Activated naive CD8-positive, alpha-beta T cell treated with anti-CD3 and anti-CD28 coated beads, Interleukin-2, amount 10 ng/mL, durations not matched to agents 7 days and 5 days (primary cell): ENCODE measurements at places on chromosomes 3 and 15. TPM values are rescaled to one million over a fixed set of nuclear protein-coding genes. Genes with fewer than 3 reads are reported as not detected.

Gene GRM2
- total RNA-seq = 1.4 TPM

Gene GUCA1C
- not detected for total RNA-seq

Gene TMOD2
- 16.0 TPM for total RNA-seq

DNA sequence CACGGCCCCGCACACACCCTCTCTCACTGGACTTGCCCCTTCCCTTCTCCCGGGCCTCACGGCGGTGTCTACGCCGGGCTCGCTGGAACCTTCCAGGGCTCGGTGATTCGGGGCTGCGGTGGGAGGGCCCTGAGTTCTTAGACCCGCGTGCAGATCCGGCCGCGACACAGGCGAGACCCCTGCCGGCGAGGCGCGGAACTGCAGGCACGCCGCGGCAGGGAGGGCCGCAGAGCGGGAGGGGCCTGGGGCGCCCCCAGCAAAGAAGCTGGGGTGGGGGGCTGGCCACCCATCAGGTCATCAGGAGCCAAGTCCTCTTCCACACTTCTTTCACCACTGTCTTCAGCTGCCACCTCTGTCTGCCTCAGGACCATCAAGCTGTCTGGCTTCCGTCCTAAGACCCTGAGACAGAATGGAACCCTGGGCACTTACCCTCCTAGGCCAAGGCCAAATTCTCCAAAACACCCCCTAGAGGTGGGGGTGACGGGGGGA, 164.5 kb downstream of the XXYLT1 start:
- DNase-seq = peak; percentile 84
- peaks cover 14% of the 10 kb centered on the region for H3K4me1 ChIP-seq
- H3K27ac ChIP-seq = no peak overlapping the region
- no peaks in the 10 kb centered on the region for H3K36me3 ChIP-seq
- H3K27me3 ChIP-seq = no peaks in the 10 kb centered on the region
- peak overlapping the region; percentile 50 for H3K4me3 ChIP-seq

- H3K4me3 ChIP-seq = no peak overlapping the region
- no peak overlapping the region for H3K27ac ChIP-seq
- peaks cover 1% of the 10 kb centered on the region for H3K4me1 ChIP-seq
- DNase-seq = no peak
- H3K27me3 ChIP-seq = no peaks in the 10 kb centered on the region
Observed at GRCh38 chr3:9205345-9206143, 43.9 kb downstream of the SRGAP3 start.

Gene ROPN1
- not detected for total RNA-seq

DNA sequence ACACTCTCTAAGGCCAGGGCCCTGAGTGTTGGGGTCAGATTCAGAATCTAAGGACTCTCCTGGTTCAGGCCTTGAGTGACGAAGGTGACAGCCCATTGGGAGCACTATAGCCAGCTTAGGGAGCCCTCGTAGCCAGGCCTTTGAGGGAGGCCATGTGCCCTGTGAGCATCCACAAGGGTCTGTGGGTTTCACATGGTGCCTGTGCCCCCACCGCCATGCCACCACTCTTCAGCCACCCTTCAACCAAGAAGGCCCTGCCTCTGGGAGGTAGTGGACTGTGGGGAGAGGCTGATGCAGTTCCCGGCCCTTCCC, 37.5 kb downstream of the TSPAN3 start:
- H3K4me3 ChIP-seq = no peak overlapping the region
- no peaks in the 10 kb centered on the region for H3K27me3 ChIP-seq
- no peak overlapping the region for H3K27ac ChIP-seq

Gene GOLGA8G
- total RNA-seq = not detected

- no peak overlapping the region for H3K4me3 ChIP-seq
- no peak overlapping the region for H3K27ac ChIP-seq
- H3K36me3 ChIP-seq = peaks cover 1% of the 10 kb centered on the region
- peaks cover 10% of the 10 kb centered on the region for H3K4me1 ChIP-seq
Observed at GRCh38 chr15:41622901-41623300, 37.3 kb upstream of the MGA start.

Gene THBS1
- total RNA-seq = 5.4 TPM

DNA sequence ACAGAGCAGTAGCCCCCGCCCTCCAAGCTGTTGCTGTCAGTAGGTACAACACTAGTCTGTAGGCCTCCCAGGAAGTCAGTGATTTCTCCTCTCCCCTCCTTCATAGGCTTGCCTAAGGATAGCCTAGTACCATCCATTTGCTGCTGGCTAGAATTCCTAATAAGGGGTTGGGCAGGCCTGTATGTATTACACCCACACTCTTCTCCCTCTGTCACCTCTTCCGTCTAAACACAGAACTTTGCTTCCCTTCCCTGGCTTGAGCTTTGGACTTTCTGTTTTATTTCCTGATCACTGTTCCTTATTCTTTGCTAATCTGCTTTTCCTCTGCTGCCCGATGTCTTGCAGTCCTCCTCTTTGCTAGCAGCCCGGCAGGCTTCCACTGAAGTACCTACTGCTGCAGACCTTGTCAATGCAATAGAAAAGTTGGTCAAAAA, 93.4 kb upstream of the UMPS start:
- peak overlapping the region; percentile 2 for H3K4me3 ChIP-seq
- peak overlapping the region; percentile 9 for H3K27ac ChIP-seq
- peaks cover 4% of the 10 kb centered on the region for H3K27me3 ChIP-seq
- H3K4me1 ChIP-seq = peaks cover 62% of the 10 kb centered on the region

Gene SLC51B
- not detected for total RNA-seq

GRCh38 chr3:194705227-194705626, 19.5 kb downstream of the FAM43A start:
- no peak for DNase-seq
- H3K4me3 ChIP-seq = no peak overlapping the region
- no peak overlapping the region for H3K27ac ChIP-seq
- H3K36me3 ChIP-seq = no peaks in the 10 kb centered on the region

Gene LDHAL6B
- total RNA-seq = not detected

DNA sequence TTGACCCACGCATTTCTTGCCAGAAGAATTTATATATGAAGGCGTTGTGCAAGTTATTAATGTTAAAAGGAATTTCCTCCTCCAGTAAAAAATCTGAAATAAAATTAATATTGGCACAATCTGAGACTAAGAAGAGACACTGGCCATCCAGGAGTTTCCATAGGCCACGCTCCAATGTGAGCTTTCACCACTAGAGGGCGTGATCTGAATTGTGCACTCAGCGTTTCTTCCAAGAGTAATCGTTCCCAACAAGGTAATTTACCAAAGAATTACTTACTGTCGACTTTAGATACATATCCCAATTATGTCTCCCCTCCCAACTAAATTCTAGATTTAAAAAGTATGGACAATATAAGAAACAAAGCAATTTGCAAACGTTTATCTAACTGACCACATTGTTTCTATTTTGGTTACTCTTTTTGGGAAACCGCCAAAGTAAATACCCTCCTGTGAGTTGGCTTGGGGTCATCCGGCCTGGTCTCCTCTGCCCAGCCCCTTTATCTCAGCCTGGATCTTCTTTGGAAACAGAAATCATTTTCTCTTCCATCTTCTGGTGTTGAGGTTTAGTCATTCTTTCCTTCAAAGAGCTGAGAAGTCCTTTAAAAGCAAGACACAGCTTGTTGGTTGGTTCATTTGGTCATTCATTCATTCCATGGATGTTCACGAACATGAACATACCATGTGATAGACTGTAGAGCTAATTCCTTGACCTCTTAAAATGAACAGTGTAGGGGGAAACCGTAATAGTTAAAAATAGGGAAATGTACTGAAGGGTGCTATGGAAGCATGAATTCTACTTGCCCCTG, 26.2 kb downstream of the POLR2M start:
- H3K36me3 ChIP-seq = no peaks in the 10 kb centered on the region
- H3K27ac ChIP-seq = no peak overlapping the region
- peaks cover 5% of the 10 kb centered on the region for H3K4me1 ChIP-seq
- DNase-seq = no peak
- H3K27me3 ChIP-seq = no peaks in the 10 kb centered on the region
- H3K4me3 ChIP-seq = no peak overlapping the region

GRCh38 chr15:101613130-101614000, 38.8 kb downstream of the TM2D3 start:
- H3K4me1 ChIP-seq = no peaks in the 10 kb centered on the region
- no peak overlapping the region for H3K27ac ChIP-seq
- H3K27me3 ChIP-seq = no peaks in the 10 kb centered on the region
- H3K4me3 ChIP-seq = no peak overlapping the region
- no peak for DNase-seq

Gene ETV5
- total RNA-seq = 2.0 TPM

Gene GRAMD2A
- not detected for total RNA-seq

DNA sequence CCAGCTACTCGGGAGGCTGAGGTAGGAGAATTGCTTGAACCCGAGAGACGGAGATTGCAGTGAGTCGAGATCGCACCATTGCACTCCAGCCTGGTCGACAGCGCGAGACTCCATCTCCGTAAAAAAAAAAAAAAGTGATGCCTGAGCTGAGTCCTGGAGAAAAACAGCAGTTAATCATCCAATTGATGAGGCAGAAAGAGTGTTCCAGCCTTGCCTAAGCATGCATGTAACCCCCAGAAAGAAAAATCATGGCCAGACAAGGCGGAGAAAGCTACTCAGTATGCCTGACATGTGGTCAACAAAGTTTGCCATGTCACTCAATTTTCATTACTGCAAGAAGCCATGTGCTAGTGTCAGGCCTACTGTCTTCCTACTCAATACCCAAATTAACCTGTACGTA, 593.1 kb upstream of the MDFIC2 start:
- no peak overlapping the region for H3K27ac ChIP-seq
- DNase-seq = no peak
- H3K27me3 ChIP-seq = peaks cover 9% of the 10 kb centered on the region
- no peaks in the 10 kb centered on the region for H3K36me3 ChIP-seq

DNA sequence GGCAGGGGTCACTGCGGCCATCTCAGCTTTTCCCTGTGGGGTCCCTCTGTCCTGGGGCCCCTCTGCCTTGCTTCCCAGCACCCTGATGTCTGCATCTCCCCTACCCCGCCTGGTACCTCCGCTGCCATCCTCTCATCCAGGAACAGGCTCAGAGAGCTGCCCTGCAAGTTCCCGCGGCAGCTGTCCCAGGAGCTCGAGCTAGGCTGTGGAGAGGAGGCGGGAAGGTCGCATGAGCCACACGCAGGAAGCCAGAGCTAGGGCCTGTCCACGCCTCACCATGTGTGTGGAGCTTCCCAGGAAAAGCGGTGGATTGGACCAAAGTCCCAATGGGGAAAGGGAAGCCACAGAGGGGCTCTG, 12.5 kb downstream of the PLA2G4B start:
- H3K36me3 ChIP-seq = no peaks in the 10 kb centered on the region
- no peak overlapping the region for H3K4me3 ChIP-seq
- peaks cover 1% of the 10 kb centered on the region for H3K27me3 ChIP-seq
- H3K4me1 ChIP-seq = no peaks in the 10 kb centered on the region

GRCh38 chr3:166270429-166270828, 433.2 kb upstream of the BCHE start:
- DNase-seq = no peak
- H3K4me1 ChIP-seq = no peaks in the 10 kb centered on the region
- H3K36me3 ChIP-seq = no peaks in the 10 kb centered on the region
- no peaks in the 10 kb centered on the region for H3K27me3 ChIP-seq
- H3K4me3 ChIP-seq = no peak overlapping the region

Gene GABRB3
- not detected for total RNA-seq

DNA sequence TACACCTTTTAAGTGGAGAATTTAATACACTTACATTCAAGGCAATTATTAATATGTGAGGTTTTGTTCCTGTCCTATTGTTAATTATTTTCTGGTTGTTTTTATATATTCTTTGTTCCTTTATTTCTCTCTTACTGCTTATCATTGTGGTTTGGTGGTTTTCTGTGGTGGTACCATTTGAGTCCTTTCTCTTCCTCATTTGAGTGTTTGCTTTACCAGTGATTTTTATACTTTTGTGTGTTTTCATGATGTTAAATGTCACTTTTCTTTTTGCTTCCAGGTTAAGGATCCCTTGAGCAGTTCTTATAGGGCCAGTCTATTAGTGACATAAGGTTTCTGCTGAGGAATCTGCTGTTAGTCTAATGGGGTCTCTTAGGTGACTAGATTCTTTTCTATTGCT, 116.5 kb downstream of the LRRK1 start:
- no peak for DNase-seq
- H3K4me1 ChIP-seq = peaks cover 6% of the 10 kb centered on the region
- no peak overlapping the region for H3K27ac ChIP-seq
- no peaks in the 10 kb centered on the region for H3K36me3 ChIP-seq

DNA sequence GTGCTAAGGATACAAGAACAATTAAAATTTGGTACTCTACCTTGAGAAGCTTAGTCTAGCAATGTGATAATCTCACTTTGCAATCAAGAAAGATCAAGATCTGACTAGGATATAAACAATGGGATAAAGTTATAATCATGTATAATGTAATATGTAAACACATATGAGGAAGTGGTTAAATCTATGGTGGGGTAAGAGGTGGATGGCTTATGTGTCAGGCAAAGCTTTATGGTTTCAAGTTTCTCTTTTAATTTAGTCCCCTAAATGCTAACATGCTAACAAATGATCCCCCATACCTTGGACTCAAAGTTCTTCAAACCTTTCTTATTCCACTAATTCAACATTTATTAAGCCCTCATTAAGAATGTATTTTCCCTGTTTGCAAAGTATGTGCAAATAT, 2.5 kb downstream of the RSL24D1 start:
- H3K36me3 ChIP-seq = peaks cover 18% of the 10 kb centered on the region
- peaks cover 16% of the 10 kb centered on the region for H3K4me1 ChIP-seq
- H3K4me3 ChIP-seq = no peak overlapping the region
- DNase-seq = no peak
